Panc1 (cell line): ENCODE measurements at places on chromosomes 2 and 18.

- DNase-seq: no peak
Measured at GRCh38 chr2:27875089-27875881, 14.9 kb downstream of the RBKS start.

DNA sequence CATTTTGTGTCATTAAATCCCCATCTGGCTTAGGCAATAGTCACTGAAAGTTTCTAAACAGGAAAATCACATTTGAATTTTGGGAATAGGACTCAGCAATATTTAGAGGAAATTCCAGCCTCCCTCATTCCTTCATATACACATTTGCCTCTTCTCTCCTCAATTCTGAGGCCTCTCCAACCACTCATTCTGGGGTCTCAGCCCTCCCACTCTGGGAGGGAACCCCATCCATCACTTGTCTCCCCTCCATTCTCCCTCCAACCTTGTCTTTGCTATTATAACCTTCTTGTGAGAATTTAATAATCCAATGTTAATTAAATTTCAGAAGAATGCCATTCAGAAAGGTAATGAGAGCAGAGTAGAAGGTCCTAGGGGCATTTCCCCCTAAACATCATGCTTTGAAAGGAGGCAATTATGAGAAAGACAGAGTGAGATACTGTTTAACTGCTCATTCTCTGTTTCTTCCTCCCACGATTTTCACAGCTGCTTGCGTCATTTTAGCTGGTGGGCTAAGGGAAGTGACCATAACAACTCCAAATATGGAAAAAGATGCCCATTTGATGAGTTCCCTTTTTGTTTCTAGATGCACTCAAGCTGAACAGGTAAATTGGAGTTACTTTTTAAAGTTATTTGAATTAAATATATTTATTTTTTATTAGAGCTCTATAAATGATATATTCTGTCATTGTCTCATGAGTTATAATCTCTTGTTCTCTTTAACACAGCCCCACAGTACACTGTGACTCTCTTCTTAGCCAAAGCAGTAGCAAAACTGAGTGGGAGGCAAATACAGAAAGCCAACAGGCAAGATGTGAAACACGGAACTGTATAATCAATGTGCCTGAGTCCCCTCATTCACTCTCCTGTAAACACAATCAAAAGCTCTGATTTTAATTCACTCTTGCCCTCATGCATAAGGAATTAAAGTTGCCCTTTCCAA is 135.1 kb downstream of the DLGAP1 start:
- DNase-seq: no peak

- no peak for DNase-seq
Measured at GRCh38 chr18:32815881-32816280, 43.1 kb upstream of the KLHL14 start.

DNA sequence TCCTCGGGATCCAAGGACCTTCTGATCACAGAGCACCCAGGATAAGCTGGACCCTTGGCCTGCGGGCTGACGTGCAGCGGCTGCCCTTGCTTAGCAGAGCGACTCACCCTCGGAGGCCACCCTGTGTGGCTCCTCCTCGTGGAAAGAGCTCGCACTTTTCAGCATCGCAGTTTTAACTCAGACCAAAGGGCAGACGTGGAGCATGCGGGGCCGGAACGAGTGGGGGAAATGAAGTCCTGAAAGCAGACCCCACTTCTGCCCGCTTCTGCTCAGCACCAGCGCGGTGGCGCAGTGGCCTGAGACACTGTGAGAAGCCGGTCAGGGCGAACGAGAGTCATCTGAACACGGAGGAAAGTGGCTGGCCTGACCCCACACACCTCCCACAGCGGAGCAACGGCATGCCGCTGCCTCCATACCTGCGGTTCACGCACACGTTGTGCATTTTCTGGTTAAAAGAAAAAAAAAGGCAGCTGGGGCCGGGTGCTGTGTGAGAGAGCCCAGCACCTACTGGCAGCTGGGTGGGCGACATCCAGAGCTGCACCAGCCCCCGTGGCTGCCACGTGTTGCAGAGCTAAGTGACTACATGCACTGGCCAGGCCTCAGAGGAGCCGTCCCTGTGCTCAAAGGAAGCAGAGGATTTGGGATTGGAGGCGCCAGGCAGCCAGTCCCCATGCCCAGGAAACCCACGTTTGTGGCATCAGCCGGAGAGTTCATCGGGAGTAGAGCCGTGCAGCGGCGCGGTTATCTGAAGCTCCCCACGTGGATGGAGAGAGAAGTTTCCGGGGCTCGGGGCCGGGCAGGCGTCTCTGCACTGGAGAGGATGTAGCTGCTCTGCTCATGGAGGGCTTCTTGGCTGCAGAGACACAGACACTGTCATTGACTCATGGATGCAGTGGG is 89.7 kb downstream of the USP40 start:
- no peak for DNase-seq

DNA sequence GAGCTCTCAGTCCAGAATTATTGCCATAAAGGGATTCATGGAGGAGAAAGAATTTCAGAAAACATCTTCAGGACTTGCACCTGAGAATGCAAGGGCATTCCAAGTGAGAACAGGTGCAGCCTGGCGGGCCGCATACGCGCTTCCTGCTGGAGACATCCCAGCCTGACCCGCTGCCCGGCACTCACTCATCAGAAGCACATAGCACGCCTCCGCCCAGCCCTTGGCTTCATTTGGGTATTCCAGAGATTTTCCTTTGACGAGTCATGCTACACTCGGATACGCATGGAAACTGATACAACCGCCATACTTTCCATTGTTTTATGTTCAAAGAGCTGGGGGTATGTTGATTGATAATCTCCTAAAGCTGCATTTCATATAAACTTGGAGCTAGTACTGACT is 228.0 kb upstream of the ID2 start:
- no peak for DNase-seq

DNA sequence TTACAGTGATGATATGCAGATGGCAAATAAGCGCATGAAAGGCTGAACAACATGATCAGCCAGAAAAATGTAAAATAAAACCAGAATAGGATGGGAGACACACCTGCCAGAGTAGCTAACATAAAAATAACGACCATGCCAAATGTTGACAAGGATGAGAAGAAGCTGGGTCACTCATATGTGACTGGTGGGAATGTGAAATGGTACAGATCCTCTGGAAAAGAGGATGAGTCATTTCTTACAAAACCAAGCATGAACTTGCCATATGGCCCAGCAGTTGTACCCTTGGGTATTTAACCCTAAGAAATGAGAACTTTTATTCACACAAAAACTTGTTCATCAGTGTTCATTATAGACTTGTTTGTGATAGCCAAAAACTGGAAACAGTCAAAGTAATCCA is 143.8 kb downstream of the SH3BP4 start:
- DNase-seq: no peak
